ENCODE measurements at places on chromosomes 1 and 21. TPM values are rescaled to one million over a fixed set of nuclear protein-coding genes. Genes with fewer than 3 reads are reported as not detected.

GRCh38 chr1:61244114-61244513 is 161.8 kb downstream of the NFIA start:
- DNase-seq, result peak; percentile 78

DNA sequence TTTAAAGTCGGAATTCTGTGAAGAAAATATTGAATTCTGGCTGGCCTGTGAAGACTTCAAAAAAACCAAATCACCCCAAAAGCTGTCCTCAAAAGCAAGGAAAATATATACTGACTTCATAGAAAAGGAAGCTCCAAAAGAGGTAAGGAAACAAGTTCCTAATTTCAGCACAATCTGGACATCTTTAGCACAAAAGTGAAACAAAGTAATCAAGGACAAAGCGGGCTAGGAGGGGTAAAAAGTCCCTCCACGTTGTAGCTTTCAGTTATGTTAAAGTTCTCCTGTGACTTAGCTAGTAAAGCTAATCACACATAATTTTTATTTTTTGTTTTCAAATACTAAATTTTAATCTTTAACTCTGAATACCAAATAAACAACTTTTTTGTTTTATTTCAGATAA is 2.2 kb downstream of the RGS2 start:
- DNase-seq, result no peak

DNA sequence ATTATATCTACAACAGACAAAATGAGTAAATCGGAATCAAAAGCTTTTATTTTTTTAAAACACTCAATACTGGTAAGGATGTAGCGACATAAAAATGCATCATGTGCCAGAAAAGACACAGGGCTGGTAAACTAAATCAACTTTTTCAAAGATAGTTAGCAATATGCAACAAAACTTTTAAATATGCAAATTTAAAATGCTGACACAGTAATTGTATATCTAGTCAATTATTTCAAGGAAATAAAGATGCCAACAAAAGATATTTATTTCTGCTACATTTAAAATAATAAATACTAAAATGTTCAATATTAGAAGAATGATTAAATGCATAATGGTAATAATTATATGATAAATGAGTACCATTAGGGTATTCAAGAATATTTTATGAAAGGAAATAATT is 295.1 kb downstream of the SMYD3 start:
- DNase-seq, result no peak

The MFSD2A gene
- total RNA-seq, result 6.0 TPM

GRCh38 chr21:32325706-32326105 is 27.1 kb downstream of the MRAP start:
- DNase-seq, result no peak

GRCh38 chr1:58629031-58629462 is 52.0 kb upstream of the TACSTD2 start:
- DNase-seq, result no peak

The PLEKHA6 gene
- 2.9 TPM for total RNA-seq

GRCh38 chr1:204991342-204991844 is 51.6 kb upstream of the CNTN2 start:
- DNase-seq, result no peak

The SPATA21 gene
- not detected for total RNA-seq

The DVL1 gene
- 69.5 TPM for total RNA-seq
